NCI-H1436 (cell line): ENCODE measurements at places on chromosomes 3 and 15.

GRCh38 chr15:63719281-63719680 lies 114.5 kb downstream of the HERC1 start:
- DNase-seq = no peak

DNA sequence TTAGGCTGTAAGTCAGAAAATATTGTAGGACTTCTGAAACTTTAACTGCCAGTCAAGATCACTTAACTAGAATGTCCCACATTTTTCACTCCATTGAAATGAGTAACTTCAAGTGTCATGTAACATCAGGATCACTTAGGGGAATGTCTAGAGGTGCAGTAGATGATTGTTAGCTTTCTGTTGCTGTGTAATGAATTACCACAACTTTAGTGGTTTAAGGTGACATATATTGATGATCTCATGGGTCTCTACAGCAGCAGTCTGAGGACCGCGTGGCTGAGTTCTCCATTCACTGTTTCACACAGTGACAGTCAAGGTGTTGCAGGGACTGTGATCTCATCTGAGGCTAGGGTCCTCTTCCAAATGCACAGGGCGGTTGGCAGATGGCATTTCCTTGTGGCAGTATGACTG lies 82.7 kb downstream of the SLC25A26 start:
- no peak for DNase-seq

DNA sequence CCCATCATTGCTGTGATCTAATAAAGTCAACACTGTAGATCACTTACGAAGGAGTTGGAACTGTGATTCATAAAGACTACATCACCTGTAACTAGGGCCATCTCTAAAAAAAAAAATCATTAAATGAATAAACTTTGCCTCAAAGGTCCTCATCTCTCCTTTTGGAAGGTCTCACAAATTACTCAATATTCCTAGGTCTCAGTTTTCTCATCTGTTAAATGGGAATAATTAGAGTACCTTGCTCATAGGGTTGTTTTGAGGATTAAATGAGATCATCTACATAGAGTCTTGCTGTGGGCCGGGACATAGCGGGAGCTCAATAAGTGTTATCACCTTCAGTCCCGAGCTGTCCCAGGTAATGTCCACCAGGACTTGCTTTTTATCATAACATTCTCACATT lies 335.1 kb upstream of the PROK2 start:
- DNase-seq = no peak

- no peak for DNase-seq
Observed at GRCh38 chr15:29910068-29910467, 87.8 kb upstream of the TJP1 start.

DNA sequence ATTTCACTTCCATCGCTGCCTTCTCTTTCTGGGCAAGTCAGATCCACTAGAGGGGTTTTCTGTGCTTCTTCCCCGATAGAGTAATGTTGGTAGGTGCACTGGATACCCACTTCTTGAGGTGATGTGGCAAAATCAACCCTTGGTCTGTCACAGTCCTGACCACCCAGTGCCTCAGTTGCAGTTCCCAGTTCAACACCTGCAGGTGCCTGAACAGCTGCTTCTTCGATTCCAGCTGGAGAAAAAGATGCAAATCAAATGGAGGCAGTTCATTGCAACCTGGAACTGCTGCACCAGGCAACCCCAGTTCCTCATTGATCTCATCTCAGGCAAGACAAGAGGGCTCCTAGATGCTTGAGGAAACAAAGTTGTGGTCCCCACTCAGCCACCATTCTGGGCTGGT lies 186.6 kb downstream of the UBE2E2 start:
- DNase-seq = no peak

DNA sequence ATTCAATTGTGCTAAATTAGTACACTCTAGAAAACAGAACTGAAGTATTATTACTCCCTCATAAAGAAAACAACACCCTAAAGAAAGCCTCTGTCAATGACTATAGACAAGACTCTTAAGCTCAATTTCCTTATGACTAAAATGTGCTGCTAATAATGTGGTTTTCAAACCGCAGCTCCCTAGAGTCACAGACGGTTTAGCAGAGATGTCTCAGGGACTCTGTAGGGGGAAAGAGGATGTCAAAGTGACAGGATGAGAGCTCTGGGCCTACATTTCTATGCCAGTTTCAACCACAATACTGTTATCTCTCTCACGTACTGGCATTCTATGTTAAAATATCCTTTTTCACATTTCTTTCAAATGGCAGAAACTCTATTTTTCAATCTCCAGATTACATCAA lies 37.6 kb upstream of the WDR49 start:
- DNase-seq = peak; percentile 11

- DNase-seq = no peak
Observed at GRCh38 chr3:167605871-167606270, 47.9 kb downstream of the WDR49 start.

GRCh38 chr3:195003893-195004289 lies 267.1 kb downstream of the XXYLT1 start:
- DNase-seq = no peak

- no peak for DNase-seq
Observed at GRCh38 chr3:128786434-128787020, 60.5 kb downstream of the RAB7A start.

GRCh38 chr3:120559242-120560061 lies 36.7 kb upstream of the NDUFB4 start:
- DNase-seq = peak; percentile 71

GRCh38 chr3:16311960-16312451 lies 47.0 kb downstream of the OXNAD1 start:
- DNase-seq = no peak

- no peak for DNase-seq
Observed at GRCh38 chr15:99504823-99505551, 60.8 kb upstream of the MEF2A start.

DNA sequence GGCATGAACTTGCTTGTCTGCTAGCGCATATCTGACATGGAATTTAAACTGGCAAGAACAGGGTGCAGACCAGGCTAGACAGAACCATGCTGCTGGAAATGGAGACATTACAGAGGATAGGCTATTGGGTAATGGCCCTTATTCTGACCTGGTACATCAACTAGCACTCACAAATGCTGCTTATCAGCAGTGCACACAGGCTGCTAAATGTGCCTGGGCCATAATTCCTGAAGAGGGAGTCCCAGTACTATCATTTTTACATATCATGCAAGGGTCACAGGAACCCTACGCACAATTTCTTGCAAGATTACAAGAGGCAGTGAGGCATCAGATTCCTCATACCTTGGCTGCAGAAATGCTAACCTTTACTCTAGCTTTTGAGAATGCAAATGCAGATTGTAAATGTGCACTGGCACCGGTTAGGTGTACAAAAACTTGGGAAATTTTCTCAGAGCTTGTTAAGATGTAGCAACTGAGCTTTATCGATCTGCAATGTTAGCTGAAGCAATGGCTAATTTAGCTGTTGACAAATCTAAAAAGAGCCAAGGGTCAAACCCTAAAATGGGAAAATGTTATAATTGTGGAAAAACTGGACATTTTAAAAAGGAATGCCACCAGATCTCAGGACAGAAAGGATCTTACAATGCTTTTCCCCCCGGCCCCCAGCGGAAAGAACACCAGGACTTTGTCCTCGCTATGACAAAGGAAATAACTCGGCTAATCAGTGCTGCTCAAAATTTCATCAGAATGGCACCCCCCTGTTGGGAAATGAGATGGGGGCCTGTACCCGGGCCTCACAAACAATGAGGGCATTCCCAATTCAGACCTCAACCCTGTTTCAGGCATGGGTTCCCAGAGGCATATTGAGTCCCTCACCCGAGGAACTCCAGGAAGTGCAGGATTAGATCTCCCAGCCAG lies 21.1 kb downstream of the CCRL2 start:
- no peak for DNase-seq

- no peak for DNase-seq
Observed at GRCh38 chr15:85008474-85009260, 27.0 kb downstream of the PDE8A start.
